ENCODE measurements at places on chromosomes 6 and 20.

GRCh38 chr6:170410241-170410640 lies 103.7 kb downstream of the FAM120B start:
- no peak for DNase-seq

DNA sequence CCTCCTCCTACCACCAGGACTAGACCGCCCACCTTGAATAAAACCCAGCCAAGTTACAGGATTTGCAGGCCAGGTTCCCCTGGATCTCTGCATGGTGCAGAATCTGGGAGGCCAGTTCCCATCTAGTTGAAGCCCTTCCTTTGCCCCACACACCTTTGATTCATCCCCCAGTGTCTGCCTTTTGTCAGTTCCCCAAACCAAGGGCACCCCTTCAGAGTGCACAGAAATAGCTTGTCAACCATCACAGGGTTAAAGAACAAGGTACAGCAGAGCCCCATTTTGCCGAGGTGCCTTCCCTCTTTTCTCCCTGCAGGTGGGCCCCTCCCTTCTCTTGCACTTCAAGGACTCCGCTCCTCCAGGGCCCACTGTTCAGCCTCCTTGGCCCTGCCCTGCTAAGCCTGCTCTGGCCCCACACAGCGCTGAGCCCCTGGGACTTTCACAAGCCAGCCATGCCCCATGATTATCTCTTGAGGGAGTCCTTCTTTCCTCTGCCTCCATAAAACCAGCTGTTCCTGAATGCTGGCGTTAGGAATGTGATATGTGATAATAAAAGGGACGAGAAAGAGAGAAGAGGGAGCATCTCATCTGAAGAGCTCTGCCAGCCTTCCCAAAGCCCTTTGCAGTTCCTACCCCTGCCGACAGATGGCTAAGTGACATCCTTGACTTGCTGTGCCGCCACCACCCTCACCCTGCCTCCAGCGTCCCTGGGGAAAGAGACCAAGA lies 280.3 kb downstream of the CDC5L start:
- DNase-seq = peak; percentile 39

DNA sequence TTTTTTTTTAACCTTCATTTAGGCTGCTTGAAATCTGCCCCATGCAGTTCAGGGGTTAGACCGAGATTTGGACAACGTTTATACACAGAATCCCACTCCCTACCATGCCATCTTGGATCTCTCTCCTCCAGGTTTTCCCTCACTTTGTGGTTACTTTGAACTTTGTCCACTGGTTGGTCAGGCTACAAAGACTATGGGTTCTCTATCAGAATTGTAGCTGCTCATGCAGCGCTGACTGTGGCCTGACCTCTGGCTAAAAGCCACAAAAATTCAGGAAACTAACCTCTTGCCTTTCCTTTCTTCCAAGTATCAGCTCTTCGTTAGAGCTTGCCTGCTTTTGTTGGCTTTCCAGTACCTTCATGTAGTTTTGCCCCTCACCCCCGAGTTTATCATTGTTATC lies 44.9 kb upstream of the KCNG1 start:
- no peak for DNase-seq

GRCh38 chr6:48881551-48881950 lies 581.5 kb downstream of the MMUT start:
- no peak for DNase-seq

DNA sequence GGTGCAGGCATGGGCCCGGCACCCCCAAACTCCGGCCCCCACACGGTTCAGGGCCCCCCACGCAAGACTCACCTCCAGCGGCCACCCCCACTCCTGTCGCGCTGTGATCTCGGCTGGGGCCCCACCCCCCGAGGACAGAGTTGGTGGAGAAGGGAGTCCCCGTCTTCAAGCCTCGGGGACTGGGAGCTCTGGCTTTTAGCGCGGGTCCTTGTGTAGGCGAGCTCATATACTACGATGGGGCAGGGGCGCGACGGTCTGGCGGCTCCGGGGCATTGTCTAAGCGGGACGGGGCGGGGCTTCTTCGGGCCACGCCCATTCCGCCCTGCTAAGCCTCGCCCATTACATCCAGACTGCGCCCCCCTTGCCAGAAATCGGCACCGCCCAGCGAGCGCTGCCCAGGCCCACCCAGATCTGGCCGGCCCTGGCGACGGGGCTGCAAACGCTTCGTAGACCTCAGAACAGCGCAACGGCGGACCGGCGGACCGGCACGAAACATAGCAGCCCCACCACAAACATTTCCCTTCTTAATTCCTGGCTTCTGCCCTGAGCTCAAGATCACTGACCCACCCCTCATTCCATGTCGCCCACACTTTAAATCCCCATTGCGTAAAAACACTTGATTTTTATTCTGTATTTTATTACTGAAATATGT lies 1.0 kb upstream of the DDAH2 start:
- DNase-seq = peak; percentile 85

- DNase-seq = no peak
Observed at GRCh38 chr6:137657351-137657911, 163.2 kb upstream of the OLIG3 start.

DNA sequence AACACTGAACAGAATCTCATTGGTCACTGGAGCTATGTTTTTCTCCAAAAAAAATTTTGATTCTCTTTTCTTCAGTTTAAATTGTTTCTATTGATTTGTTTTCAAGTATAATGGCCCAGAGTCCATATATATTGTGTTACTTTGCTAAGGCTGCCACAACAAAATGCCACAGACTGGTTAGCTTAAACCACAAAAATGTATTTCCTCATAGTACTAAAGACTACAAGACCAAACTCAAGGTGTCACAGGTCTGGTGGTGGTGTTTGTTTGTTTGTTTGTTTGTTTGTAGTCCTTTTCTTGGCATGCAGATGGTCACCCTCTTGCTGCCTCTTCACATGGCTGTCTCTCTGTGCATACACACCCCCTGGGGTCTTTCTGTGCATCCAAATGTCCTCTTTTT lies 34.0 kb downstream of the BMP5 start:
- DNase-seq = no peak

DNA sequence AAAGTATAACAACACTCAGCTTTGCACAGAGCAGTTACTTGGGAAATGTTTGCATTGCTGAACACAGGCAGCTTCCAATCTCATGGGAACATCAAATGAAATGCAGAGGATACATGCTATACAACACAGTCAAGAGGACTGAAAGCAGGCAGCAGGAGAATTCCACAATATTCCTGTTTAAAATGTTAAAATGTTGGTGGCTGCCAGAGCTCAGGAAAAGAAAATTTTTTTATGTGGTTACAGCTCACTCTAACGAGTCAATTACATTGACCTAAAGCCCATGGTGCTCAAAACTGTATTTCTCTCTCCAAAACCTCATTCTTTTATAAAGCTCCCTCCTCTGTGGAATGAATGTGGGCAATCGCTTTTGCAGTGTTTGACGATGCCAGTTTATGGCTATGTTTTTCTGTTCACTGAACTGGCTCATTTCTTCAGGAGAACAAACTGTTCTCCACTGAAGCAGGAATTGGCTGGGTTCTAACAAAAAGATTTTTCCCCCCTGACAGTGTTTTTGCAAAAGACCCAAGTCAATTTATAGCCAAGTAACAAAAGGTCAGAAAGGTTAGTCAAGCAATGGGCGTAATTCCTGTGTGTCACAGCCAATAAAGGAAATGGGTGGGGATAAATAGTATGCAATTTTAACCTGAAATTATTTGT lies 69.0 kb downstream of the ZHX3 start:
- no peak for DNase-seq

DNA sequence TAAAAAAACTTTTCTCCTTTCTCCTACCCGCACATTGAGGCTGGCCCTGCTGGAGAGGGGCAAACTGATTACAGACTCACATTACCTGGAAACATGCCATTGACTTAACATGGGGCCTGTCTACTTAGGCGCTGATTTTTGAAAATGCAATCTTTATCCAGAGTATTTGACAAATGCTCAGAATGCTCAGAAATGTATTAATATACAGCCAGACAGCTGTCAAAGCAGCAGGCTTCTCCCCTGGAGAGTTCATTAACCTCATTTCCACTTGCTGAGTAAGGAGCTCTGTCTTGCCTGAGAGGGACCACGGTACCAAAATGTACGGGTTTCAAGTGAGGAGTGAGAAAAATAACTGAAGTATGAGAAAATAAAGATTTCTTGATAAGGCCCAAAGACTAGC lies 95.7 kb downstream of the PAX1 start:
- no peak for DNase-seq

- DNase-seq = no peak
Observed at GRCh38 chr20:18496042-18496441, 983 bp downstream of the RBBP9 start.

DNA sequence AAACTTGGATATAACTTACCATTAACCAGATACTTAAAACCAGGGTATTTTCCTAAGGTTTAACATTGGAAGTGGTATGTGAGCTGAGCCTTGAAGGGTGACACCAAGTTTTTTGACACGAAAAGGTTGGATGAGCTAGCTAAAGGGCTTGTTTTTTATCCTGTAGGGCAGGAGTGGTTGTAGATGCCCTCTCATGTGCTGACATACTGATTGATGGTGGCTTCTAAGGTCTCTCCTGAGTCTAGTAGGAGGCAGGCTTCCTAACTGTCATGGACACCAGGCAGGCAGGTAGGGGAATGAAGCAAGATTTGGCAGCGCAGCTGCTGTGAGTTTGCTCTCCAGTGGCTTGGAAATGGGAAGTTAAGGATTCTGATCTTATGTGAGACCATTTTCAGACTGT lies 66.1 kb downstream of the FOXO3 start:
- DNase-seq = no peak
